ENCODE measurements at places on chromosomes 12 and 14.

DNA sequence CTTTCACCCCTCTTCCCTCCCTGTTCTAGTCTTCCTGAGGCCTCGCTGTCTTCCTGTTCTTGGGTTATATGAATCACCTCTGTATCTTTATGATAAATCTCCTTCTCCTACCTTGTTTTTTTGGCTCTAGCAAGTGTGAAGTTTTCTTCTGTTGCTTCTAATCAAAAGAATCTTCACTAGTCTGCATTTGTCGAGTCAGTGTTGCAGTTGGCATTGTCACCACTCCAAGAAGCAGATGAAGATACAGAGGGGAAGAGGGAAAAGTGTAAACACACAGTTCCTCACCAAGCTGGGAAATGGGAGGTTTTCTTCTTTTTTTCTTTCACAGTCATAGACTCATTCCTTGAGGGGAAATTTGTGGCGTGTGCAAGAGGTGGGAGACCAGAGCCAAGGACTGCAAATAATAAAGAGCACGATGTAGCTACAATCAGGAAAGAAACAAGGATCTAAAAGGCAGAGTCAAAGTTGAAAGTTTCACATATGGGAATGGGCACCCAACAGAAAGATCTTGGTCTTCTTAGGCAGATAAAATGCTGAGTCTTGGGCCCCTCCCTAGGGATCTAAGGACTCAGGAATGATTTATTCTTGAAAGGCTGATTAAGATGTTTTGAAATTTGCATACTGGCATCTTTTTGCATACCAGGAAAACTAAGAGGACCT is 22.2 kb upstream of the PRICKLE1 start:
- DNase-seq: no peak

DNA sequence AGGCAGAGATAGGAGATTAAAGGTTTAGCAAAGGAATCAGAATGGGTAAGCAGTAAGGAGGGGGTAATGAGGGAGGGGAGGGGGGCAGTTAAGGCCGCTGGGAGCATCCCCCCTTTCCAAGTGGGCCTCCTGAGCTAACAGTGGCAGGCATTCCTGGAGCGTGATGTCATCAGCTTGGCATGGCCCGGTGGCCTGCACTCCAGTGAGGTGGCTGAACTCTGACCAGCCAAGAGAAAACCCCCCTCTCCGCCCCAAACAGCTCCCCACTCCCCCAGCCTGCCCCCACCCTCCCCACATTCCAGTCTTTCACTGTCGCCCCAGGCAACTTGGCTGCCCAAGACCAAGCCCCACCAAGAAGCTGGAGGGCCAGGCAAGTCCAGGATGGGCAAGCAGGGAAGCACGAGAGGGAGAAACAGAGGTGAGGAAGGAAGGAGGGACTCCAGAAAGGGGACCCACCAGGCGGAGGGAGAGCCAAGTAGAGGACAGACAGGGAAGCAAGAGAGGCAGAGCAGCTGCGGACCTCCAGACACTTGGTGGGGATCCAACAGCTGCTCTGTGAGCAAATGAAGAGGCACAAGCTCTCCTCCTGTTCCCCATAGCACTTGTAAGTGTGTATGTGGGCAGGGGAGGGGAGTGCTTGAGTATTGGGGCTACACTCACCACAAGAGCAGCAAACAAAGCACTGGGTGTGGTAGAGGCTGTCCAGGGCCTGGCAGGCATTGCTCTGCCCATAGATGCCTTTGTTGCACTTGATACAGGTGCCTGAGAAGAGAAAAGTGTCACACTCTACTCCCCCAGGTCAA is 4.5 kb downstream of the AJUBA start:
- peak; percentile 87 for DNase-seq

DNA sequence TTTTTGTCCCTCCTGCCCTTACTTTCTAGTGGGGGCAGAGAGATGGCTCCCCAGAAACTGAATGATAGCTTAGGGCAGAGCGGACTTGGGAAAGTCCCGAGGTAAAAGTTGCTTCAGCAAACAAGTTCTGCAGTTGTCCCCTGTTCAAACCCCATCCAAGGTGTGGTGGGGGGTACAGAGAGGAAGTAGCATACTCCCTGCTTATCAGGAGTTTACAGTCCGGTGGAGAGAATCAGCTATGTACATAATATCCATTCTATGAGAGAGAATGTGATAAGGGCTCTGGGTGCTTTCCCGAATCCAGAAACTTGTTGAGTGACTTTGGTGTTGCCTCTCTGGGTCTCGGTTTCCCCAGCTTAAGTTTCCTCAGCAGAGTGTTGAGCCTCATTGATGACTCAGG is 40.4 kb upstream of the VRK1 start:
- no peak for DNase-seq

GRCh38 chr14:32472076-32472475 is 143.0 kb downstream of the AKAP6 start:
- no peak for DNase-seq

DNA sequence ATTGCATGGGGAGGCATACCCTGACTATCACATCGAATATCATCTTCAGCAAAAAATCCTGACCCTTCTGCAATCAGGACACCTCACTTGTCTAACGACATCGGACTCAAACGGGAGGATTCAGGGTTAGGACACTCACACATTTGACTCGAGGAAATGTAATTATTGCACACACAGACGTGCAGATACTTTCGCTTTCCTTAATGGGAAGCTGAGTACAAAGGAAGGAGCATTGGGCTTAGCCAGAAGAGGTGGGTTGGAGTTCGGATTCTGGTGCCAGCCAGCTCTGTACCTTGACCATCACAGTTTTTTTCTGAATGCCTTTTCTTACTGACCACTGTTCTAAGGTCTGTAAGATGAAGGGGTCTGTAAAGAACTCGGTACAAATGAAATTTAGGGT is 260.4 kb downstream of the GALC start:
- no peak for DNase-seq

GRCh38 chr12:86122846-86123468 is 133.2 kb downstream of the MGAT4C start:
- DNase-seq: no peak

GRCh38 chr14:98198385-98198784 is 1073.6 kb downstream of the BCL11B start:
- no peak for DNase-seq

GRCh38 chr14:86712176-86712575 is 1182.2 kb downstream of the FLRT2 start:
- no peak for DNase-seq

DNA sequence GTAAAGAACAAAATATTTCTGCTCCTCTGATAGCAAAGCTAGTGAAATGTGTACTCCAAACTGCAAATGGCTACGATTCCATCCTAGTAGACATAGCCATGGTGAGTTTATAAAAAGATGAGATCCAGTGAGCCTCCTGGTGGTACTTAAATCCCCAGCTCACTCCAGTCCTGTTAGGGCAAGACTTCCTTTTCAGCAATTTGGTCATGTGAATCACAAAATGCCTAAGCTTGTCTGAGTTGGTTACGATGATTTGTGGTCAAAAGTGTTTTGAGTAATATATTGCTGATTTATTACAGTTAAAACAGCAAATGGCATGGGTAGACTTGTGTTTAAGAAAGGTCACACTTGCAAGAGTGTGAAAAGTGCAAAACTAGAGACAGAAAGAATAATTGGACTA is 102.7 kb upstream of the NAV3 start:
- no peak for DNase-seq

DNA sequence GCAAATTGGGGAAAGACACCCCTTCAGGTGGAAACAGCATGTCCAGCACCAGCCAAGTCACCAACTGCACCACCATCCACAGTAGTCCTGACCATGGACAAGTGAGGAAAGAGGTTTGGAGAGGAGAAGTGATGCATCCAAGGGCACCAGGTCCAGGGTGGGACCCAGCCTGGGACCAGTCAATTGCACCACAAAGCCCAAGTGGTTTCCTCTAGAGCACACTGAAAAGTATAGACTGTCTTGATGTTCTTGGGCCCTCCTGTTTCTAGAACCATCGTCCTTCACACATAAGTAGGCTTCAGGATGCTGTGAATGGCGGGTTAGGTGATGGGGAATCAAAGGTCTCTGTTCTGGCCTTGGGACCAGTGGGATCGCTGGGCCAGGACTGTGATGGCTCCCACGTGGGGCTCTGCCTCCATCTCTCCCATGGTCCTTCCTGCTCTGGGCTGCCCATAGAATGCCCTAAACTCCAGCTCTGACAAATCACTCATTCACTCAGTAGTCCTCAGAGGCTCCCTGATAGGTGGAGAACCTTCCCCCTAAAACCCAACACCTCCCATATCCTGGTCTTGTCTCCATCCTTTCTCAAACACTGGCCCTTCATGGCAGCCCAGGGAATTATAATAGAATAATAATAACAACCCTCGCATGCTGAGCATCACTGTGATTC is 9.2 kb downstream of the KRT79 start:
- DNase-seq: no peak

DNA sequence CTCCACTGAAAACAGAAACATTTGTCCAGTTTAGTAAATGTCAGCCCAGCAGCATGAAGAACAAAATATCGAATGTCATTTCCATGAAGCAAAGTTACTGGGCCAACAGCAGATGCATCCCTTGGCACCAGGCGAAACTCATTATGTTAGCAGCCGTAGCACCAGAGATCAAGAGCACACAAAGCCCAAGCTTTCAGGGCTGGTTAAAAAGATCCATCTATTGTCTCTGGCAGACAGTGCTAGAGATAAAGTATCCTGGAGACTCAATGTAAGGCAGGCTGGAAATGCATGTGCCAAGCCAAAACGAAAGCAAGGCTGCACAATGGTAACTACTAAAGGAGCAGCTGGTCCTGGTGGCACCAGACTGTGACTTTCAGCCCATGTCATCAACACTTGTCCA is 120.3 kb upstream of the PLEKHG7 start:
- no peak for DNase-seq

GRCh38 chr14:77529213-77529612 is 30.6 kb upstream of the ISM2 start:
- DNase-seq: no peak

DNA sequence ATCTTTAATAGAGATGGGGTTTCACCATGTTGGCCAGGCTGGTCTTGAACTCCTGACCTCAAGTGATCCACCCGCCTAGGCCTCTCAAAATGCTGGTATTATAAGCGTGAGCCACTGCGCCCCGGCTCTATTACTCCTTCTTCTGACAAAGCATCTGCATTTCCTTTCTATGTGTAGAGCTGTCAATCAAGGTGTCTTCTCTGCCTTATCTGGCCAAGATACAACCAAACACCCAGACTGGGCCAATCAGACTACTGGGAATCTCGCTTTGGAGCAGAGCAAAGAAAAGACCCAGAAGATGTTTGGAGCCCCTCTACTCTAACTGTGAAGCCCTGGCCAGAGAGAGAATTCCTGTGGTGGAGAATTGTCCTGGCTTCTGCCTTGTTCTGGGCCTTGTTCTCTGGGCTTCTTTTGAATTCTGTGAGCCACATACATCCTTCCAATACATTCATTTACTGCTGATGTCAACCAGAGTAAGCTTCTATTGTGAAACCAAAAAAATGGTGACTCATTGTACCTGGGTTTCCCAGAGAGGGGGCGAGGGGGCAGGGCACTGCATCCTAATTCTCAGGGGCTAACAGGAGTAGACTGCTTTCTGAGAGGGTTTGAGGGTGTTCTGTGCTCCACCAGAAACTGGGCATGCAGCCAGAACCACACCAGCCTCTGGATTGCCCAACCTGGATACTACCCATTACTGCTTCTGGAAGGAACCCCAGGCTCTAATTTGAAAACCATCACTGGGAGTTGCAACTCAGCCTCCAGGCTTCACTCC is 18.8 kb upstream of the FLVCR2 start:
- no peak for DNase-seq

GRCh38 chr14:104293231-104293841 is 154.9 kb downstream of the KIF26A start:
- DNase-seq: peak; percentile 9

DNA sequence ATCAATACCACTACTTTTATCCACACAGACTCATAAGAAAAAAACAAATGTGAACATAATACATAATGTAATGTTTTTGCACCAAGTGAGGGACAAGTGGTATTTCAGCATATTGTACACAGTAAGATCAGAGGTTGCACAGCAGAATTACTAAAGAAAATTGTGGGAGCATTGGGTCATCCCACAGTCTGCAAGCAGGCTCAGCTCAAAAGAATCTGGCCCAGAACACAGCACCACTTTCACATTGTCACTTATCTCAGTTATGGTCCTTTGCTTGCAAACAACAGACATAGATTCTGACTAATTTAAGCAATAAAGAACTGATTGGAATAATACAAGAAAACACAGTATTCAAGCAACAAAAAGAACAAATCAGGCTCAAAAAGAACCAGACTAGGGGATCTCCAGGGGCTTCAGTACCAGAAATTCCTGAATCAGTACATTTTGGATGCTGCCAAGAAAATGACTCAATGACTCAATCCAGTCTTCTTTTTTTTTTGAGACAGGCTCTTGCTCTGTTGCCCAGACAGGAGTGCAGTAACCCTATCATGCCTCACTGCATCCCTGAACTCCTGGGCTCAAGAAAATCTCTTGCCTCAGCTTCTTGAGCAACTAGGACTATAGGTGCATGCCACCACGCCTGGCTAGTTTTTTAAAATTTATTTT is 42.9 kb upstream of the EEA1 start:
- DNase-seq: no peak

GRCh38 chr12:94208622-94208966 is 60.2 kb downstream of the PLXNC1 start:
- DNase-seq: no peak

GRCh38 chr14:32366256-32366879 is 37.3 kb downstream of the AKAP6 start:
- no peak for DNase-seq
